Astrocyte (in vitro differentiated cells and primary cell): ENCODE measurements at places on chromosomes 16 and 17.

GRCh38 chr16:57299009-57299718 lies 14.7 kb upstream of the PLLP start:
- no peak for DNase-seq

GRCh38 chr16:65744401-65744800 lies 622.1 kb upstream of the CDH5 start:
- no peak for DNase-seq

GRCh38 chr16:12513076-12513790 lies 290.5 kb downstream of the CPPED1 start:
- DNase-seq, result no peak

GRCh38 chr17:48463526-48463925 lies 33.5 kb upstream of the SKAP1 start:
- no peak for DNase-seq

- no peak for DNase-seq
Measured at GRCh38 chr17:80878876-80879722, 112.5 kb upstream of the CHMP6 start.

GRCh38 chr17:44867841-44868240 lies 20.2 kb downstream of the HIGD1B start:
- DNase-seq, result no peak

GRCh38 chr17:67063141-67063540 lies 18.8 kb downstream of the CACNG1 start:
- DNase-seq, result no peak

GRCh38 chr17:78387977-78388941 lies 9.8 kb downstream of the PGS1 start:
- DNase-seq, result peak; percentile 60

GRCh38 chr17:75736173-75736835 lies 15.0 kb downstream of the ITGB4 start:
- DNase-seq, result no peak

DNA sequence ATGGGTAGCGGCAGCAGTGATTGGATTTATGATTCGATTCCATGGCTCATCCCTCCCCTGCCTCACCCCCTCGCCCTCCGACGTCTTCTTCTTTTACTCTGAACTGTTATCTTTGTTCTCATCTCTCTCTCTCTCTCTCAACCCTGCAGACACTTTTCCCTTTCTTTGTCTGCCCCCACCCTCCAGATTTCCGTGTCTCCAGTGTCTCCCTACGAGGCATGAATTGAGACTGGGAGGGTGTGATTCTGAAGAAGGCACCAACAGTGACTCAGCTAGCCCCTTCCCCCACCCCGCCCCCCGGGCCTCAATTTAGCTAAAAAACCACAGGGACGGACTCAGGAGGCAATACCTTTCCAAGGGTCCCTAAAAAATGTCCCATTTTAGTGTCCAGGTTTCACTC lies 47.6 kb upstream of the STH start:
- no peak for DNase-seq

DNA sequence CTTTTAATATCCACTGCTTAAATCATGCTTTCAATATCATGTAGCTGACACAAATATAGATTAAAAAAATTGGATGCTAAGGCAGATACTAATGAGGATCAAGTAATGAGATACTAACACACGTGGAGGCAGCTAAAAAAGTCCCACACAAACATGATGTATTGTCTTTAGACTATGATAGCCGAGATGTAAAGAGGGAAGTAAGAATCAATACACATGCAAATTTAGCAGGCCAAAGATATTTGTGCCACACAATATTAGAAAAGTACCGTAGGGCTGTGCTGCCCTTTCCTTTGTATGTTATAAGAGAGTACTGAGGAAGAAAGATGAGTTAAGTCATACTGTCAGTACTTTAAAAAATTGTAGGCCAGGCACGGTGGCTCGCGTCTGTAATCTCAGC lies 51.4 kb upstream of the STAC2 start:
- no peak for DNase-seq

DNA sequence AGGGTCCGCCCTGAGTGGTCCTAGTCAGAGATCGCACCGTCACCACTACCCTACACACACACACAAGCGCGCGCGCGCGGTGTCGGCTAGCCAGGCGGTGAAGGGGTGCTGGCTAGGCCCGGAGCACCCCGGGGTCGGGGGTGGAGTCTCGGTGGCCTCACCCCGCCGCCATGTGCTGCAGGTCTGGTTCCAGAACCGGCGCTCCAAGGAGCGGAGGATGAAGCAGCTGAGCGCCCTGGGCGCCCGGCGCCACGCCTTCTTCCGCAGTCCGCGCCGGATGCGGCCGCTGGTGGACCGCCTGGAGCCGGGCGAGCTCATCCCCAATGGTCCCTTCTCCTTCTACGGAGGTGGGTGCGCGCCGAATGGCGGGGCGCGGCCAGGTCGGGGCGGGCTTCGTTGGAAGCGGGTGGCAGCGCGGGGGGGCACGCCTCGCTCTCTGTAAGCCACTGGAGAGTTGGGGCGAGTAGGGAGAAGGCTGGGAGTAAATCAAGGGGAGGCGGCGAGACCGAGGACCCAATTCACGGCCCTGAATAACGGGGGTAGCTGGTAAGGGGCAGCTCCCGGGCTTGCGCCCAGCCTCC lies 4.8 kb downstream of the LHX1 start:
- DNase-seq, result no peak

- no peak for DNase-seq
Measured at GRCh38 chr17:78722246-78722761, 59.8 kb downstream of the CYTH1 start.
